ENCODE measurements at places on chromosomes 3 and 15. TPM values are rescaled to one million over a fixed set of nuclear protein-coding genes. Genes with fewer than 3 reads are reported as not detected.

The ADGRG7 gene
- not detected for total RNA-seq

The OXSR1 gene
- 28.8 TPM for total RNA-seq

The FBXO40 gene
- 0.03 TPM for total RNA-seq

The MASP1 gene
- 0.71 TPM for total RNA-seq

The UBE2Q2 gene
- 22.0 TPM for total RNA-seq

The MUSTN1 gene
- total RNA-seq = 3.3 TPM

The WDR49 gene
- 33.9 TPM for total RNA-seq

The PSMA4 gene
- 128 TPM for total RNA-seq

The DMXL2 gene
- 105 TPM for total RNA-seq

The DPPA4 gene
- 1.8 TPM for total RNA-seq

DNA sequence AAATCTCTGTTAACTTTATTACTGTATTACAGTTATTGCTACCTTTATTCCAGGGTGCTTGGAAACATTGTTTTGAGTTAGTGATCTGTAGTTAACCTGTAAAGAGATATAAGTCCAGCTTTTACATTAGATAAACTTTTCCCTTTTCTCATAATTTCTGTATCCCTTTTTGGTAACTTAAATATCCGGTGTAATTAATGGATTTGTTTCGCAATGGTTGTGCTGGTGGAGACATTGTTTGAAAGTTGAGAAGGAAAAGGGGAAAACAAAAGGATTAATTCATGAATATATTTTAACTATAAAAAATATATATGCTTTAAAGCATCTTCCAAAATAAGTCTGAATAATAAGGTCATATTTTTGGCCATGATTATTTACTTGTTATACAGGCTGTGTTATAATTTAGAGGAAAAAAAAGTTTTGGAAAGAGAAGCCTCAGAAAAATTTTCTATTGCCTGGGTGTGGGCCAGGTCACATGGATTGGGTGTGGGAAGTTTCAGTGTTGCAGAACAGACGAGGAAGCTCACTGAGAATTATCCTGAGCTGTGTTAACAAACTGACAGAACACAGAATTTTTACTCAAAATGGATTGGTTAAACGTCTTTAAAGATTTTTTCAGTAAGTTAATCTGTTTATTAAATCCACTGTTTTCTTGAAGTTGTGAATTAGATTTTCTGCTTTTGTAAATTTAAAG, 27.7 kb upstream of the IL20RB start:
- no peak overlapping the region for H3K27ac ChIP-seq
- no peak overlapping the region for H3K4me3 ChIP-seq
- H3K4me1 ChIP-seq = peaks cover 2% of the 10 kb centered on the region
- DNase-seq = peak; percentile 62
- no peaks in the 10 kb centered on the region for H3K27me3 ChIP-seq

- peaks cover 10% of the 10 kb centered on the region for H3K4me1 ChIP-seq
- no peaks in the 10 kb centered on the region for H3K27me3 ChIP-seq
- no peak overlapping the region for H3K27ac ChIP-seq
- no peaks in the 10 kb centered on the region for H3K36me3 ChIP-seq
Measured at GRCh38 chr3:108106031-108106430, 15.2 kb upstream of the CD47 start.

DNA sequence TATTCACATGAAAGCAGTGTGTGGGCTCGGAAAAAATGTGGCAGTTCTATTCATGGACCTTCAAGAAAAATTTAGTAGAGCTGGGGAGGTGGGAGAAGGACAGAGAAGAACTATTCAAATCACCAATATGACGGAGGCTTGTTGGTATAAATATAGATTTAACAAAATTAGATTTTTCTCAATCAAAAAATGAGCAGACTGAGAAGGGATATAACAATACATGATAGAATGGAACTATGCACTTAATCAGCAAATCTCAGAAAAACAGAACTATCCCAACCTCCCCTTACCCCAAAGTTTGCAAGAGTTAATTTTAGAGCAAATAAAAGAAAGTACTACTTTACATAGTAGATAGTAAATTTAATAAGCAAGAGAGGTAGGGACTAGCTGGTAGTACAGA, 194.6 kb upstream of the BCL6 start:
- peaks cover 2% of the 10 kb centered on the region for H3K4me1 ChIP-seq
- DNase-seq = no peak

DNA sequence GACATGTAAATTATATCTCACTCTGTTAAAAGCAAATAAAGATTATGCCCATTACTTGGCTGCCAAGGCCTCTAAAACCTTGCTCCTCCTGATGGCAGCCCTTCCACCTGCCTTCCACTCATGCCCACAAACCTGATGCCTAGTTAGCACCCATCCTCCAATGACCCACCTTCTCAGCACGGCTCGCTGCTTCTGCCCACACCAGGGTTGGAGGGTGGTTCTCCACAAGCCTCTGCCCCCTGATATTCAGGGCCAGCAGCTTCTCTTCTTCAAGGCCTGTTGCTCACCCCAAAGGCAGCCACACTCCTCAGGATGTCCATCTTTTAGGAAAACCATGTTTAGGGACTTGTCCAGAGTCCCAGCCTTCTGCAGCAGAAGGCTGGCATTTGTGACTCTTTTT, 263.4 kb upstream of the TLE3 start:
- H3K36me3 ChIP-seq = no peaks in the 10 kb centered on the region
- H3K4me1 ChIP-seq = no peaks in the 10 kb centered on the region
- peak; percentile 3 for DNase-seq
- H3K27ac ChIP-seq = no peak overlapping the region

DNA sequence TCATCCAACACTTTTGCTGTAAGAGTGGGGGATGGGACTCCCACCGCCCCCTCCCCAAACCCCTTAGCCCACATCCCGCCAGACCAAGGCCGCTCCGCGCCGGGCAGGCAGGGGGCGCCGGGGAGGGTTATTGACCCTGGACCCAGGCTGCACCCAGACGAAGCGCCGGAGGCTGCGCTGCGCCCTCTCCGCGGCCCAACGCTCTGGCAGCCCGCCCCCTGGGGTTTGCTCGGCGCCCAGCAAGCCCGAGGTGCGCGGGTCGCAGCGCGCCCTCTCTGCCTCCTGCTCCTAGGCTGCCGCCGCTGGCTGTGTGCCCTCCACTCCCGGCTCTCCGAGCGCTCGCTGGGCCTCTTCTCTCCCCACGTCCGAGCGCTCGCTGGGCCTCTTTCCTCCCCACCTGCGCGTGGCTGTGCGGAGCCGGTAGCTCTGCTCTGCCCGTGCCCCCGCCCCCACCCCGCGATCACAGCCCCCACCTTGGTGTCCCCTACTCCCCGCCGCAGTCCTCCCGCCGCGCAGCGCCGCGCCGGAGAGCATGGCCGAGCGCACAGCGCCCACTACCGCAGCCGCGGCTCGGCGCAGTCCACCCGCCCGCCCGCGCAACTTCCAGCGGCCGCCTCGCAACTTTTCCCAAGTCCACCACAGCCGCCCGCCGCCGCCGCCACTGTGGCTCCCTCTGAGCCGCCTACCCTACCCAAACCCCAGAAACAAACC, 1.2 kb downstream of the MECOM start:
- H3K36me3 ChIP-seq = no peaks in the 10 kb centered on the region
- peak overlapping the region; percentile 64 for H3K4me3 ChIP-seq
- peaks cover 43% of the 10 kb centered on the region for H3K4me1 ChIP-seq
- H3K27me3 ChIP-seq = peaks cover 30% of the 10 kb centered on the region
- H3K27ac ChIP-seq = peak overlapping the region; percentile 94

DNA sequence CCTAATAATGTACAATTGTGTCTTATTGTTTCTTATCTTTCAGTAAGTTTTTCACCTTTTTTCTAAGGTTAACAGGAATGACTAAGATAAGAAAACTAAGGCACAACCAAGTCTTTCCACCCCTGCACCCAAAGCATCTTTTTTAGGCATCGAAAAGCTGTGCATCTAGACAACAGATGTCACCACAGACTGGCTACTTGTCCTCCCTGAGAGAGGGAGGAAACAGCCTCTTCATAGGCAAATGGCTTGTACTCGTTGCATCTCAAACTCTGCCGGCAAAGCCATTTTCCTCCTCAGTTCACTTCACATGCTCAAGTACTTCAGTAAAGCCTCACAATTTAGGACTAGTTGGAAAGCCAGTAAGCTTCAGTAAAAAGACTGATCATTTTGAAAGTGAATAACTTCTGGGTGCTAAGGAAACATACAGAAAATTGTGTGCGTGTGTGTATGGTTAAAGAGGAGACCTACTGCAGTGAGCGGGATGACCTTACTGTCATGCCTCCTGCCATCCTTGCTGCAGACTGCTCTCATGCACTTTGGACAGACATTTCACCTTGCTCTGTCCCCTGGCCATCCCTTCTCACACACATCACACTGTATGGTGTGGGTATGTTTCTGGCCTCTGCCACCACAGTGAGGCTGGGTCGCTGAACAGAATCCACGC, 36.5 kb upstream of the HACD2 start:
- H3K36me3 ChIP-seq = peaks cover 51% of the 10 kb centered on the region
- H3K27me3 ChIP-seq = no peaks in the 10 kb centered on the region
- no peak overlapping the region for H3K4me3 ChIP-seq
- H3K4me1 ChIP-seq = peaks cover 4% of the 10 kb centered on the region
- H3K27ac ChIP-seq = no peak overlapping the region

GRCh38 chr3:4290272-4290893, 12.8 kb upstream of the SETMAR start:
- H3K27me3 ChIP-seq = no peaks in the 10 kb centered on the region
- H3K36me3 ChIP-seq = no peaks in the 10 kb centered on the region
- H3K27ac ChIP-seq = no peak overlapping the region
- DNase-seq = peak; percentile 24

- H3K4me1 ChIP-seq = peaks cover 5% of the 10 kb centered on the region
- no peak overlapping the region for H3K4me3 ChIP-seq
- no peaks in the 10 kb centered on the region for H3K36me3 ChIP-seq
Measured at GRCh38 chr3:133209871-133210550, 171.8 kb downstream of the TMEM108 start.

DNA sequence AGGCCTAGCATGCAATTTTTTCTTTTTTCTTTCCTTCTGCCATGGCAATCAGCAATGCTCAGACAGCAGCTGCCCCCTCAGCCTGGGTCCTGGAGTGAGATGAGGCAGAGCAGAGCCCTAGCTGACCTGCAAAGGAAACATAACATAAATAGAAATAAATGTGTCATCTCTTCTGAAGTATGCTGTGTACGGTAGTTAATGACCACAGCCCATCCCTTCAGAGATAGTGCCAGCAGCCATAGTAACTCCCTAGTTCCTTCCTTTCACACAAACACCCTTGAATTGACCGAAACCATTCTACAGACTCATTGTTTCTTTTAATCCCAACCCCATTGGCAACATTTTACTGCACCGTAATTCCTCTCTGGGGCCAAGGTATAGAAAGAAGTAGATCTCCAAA, 8.4 kb upstream of the CD47 start:
- H3K36me3 ChIP-seq = no peaks in the 10 kb centered on the region
- peaks cover 2% of the 10 kb centered on the region for H3K4me1 ChIP-seq
- DNase-seq = no peak
- no peaks in the 10 kb centered on the region for H3K27me3 ChIP-seq
- no peak overlapping the region for H3K27ac ChIP-seq

DNA sequence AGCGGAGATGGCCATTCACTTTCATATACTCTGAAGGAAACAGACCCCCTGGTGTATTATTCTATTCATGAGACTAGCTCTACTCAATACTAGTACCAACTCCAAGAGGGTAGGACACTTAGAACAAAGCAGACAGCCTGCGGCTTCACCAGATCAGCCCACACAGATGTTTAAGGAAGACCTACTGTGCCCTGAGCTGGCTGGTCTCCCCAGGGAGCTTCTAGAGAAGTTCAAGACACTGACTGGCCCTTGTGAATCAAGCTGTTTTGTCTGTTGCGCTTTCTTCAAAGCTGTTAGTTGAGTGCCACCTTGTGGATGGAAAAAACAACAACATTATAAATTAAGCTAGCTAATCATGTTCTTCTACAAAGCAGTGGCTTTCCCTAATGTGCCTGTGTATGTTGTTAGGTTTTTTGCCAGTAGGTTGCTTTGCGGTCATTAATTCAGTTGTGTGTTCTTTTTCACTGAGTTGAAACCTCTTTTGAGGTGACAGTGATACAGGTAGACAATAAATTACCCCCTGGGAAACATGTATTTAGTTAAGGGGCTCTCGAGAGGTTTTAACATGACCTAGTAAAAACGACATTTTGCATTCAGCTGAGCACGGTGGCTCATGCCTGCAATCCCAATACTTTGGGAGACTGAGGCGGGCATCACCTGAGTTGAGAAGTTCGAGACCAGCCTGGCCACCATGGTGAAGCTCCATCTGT, 64.2 kb upstream of the MYZAP start:
- H3K36me3 ChIP-seq = no peaks in the 10 kb centered on the region
- no peaks in the 10 kb centered on the region for H3K27me3 ChIP-seq
- H3K27ac ChIP-seq = no peak overlapping the region
- peak; percentile 57 for DNase-seq
- peaks cover 38% of the 10 kb centered on the region for H3K4me1 ChIP-seq

DNA sequence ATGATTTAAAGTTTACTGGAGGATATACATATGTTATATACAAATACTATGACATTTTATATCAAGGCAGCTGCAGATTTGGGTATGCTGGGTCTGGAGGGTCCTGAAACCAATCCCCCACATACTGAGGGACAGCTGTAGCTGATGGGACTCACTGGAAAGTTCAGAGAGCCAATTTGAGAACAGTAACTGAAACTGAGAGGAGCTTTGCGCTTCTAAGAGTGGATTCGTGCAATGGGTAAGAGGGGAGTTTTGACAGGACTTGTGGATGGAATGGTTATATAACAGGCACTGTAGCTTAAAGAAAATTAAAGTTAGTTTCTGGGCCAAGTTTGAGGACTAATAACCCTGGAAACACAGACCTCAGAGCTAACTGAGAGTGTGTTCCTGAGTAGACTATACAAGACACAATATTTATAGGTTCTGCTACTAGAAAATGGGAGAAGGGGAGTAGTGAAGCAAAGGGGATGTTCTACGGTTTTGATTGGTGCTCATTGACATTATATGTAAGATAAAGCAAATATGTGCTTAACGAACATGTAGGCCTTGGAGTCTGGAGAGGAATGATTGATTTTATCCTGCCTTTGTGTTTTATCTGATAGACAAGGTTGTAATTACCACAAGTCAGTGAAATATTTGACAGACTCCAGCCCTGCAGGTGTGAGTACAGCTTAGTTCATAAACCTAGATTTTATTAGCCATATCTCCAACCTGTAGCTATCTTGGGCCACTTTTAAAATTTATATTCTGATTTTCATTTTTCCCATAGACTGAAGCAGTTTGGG, 4.8 kb upstream of the ZMAT3 start:
- H3K36me3 ChIP-seq = no peaks in the 10 kb centered on the region
- no peak overlapping the region for H3K4me3 ChIP-seq
- no peak overlapping the region for H3K27ac ChIP-seq
- DNase-seq = no peak
- no peaks in the 10 kb centered on the region for H3K27me3 ChIP-seq

- no peaks in the 10 kb centered on the region for H3K27me3 ChIP-seq
- no peaks in the 10 kb centered on the region for H3K36me3 ChIP-seq
- H3K27ac ChIP-seq = no peak overlapping the region
Measured at GRCh38 chr3:58672451-58672850, 5.9 kb upstream of the FAM3D start.

DNA sequence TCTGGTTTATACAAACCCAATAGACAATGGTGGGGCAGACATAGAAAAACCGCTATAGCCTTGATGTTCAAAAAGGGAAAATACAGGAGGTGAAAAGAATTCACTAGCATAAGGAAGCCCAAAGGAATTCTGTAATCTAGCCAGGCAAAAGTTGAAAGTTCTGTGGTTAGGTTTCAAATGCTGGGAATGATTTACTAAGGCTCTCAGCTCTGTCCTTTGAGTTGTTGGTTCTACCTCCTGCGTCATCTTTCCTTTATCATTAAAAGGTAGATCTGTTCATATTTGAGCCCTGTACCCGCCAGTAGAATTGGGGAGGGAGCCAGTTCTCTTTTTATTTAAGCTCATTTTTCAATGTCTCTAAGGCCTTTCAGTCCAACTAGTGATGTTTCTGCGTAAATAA, 866.5 kb downstream of the IGSF11 start:
- H3K27ac ChIP-seq = no peak overlapping the region
- H3K4me1 ChIP-seq = no peaks in the 10 kb centered on the region
- DNase-seq = no peak
- H3K27me3 ChIP-seq = no peaks in the 10 kb centered on the region
- no peaks in the 10 kb centered on the region for H3K36me3 ChIP-seq
